B cell (primary cell): ENCODE measurements at places on chromosomes 4 and X. TPM values are rescaled to one million over a fixed set of nuclear protein-coding genes. Genes with fewer than 3 reads are reported as not detected.

GPR34 gene
- not detected in 2 replicates for total RNA-seq

GRCh38 chr4:81346719-81347118 lies 125.0 kb downstream of the RASGEF1B start:
- no peak for DNase-seq
- no peak overlapping the region for H3K4me3 ChIP-seq
- H3K27me3 ChIP-seq = no peaks in the 10 kb centered on the region
- no peaks in the 10 kb centered on the region for H3K36me3 ChIP-seq
- no peak overlapping the region for H3K27ac ChIP-seq
- H3K4me1 ChIP-seq = no peaks in the 10 kb centered on the region

PHF8 gene
- 73.2 and 79.3 TPM in 2 replicates for total RNA-seq

GRCh38 chr4:40170588-40170987 lies 26.2 kb upstream of the RHOH start:
- no peaks in the 10 kb centered on the region for H3K27me3 ChIP-seq
- H3K36me3 ChIP-seq = no peaks in the 10 kb centered on the region
- H3K4me3 ChIP-seq = no peak overlapping the region

NLGN4X gene
- total RNA-seq = 0.34 TPM in 1 of 2 replicates, not detected in the other

GABRG1 gene
- not detected in 2 replicates for total RNA-seq

DNA sequence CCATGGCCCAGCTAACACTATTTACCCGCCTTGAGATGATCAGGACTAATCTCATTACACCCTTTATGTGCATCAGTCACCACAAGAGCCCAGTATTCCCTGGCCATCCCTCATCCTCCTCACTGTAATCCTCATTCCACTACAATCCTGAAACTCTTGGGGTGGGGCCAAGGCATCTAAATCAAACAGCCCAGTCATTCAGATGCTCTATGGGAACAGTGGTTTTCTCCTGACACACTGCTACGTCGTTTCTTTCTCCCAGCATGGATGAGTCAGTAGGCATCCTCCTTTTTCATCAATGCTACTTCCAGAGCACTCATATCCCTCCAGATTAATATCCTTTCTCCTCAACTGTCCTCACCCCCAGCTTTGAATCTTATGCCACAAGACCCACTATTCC lies 5.6 kb downstream of the SDAD1 start:
- H3K4me1 ChIP-seq = peaks cover 24% of the 10 kb centered on the region
- no peak for DNase-seq
- no peak overlapping the region for H3K27ac ChIP-seq
- no peaks in the 10 kb centered on the region for H3K27me3 ChIP-seq
- peaks cover 19% of the 10 kb centered on the region for H3K36me3 ChIP-seq

- no peaks in the 10 kb centered on the region for H3K27me3 ChIP-seq
- no peak overlapping the region for H3K27ac ChIP-seq
- H3K4me1 ChIP-seq = no peaks in the 10 kb centered on the region
- H3K4me3 ChIP-seq = no peak overlapping the region
- no peaks in the 10 kb centered on the region for H3K36me3 ChIP-seq
Measured at GRCh38 chr4:159378056-159378616, 275.3 kb downstream of the RAPGEF2 start.

WDR1 gene
- 198 and 217 TPM in 2 replicates for total RNA-seq

DNA sequence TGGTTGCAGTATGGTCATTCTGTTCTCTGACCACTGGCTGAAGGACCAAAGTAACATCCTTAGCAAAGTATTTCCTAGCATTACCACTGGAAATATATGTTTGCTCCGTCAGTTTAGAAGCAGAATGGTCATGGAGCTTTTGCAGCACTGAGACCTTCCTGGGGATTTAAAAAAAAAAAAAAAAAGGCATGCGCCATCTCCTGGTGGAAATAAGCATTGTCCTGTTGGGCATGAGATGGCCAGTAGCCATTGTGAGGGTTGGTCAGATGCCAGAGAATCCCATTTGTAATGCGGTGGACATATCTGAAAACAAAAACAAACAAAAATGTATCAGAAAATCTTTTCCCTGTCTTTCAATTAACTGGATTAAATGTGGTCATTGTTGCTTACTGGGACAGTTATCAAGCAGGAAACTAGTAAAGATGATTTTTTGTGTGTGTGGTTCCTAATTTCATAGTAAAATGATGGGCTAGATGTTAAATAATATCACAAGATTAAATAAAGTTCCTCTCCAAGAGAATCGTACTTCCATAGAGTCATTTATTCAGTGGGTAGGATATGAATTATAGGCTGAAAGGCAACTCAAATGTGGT lies 139.6 kb downstream of the SOWAHB start:
- DNase-seq = peak; percentile 34
- no peaks in the 10 kb centered on the region for H3K27me3 ChIP-seq
- H3K4me1 ChIP-seq = no peaks in the 10 kb centered on the region
- H3K36me3 ChIP-seq = no peaks in the 10 kb centered on the region
